Fibroblast of skin of back (primary cell): ENCODE measurements at places on chromosomes 7 and 10.

- no peak for DNase-seq
Measured at GRCh38 chr10:72316748-72317435, 37.8 kb downstream of the DNAJB12 start.

- DNase-seq = no peak
Measured at GRCh38 chr7:51059504-51060142, 257.0 kb downstream of the COBL start.

- DNase-seq = no peak
Measured at GRCh38 chr10:129101232-129101980, 365.6 kb upstream of the MGMT start.

- no peak for DNase-seq
Measured at GRCh38 chr10:78937800-78938694, 130.7 kb upstream of the ZMIZ1 start.

DNA sequence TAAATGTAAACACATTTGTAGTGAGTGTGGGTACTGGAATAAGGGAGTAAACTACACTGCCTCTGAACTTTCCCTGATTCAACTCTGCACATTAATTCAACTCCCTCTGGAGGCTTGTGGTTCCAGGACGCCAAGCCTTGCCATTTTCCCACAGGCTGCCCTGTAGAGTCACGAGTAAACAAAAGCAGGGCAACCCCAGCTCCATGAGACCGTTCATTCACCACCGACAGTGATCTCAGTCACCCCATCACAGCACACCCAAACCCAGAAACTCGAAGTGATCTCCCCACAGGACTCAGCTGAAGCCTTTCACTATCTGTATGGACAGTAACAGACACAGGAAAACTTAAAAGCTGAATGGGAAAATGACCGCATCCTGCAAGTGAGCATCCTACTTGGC lies 218.8 kb upstream of the FRMD4A start:
- no peak for DNase-seq

DNA sequence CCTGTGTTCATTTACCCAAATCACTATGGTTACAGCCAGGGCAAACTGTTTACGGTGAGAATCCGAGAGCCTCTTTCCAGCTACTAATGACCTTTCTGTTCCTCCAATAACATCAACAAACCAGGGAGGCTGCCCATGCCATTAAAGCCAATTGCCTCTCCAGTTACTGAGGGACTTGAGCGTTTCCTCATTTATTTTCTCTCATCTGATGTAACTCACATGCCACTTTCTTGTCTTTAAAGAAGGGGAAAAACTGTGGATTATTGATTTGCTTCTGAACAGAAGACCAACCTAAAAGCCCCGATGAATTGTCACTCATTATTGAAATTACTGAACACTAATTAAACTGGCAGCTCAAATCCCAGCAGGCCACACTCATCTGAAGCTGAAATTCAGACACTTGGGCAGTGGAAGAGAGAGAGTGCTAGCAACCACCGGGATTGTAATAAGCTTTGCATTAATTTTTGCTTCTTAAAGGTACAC lies 595.8 kb upstream of the MKI67 start:
- DNase-seq = no peak

DNA sequence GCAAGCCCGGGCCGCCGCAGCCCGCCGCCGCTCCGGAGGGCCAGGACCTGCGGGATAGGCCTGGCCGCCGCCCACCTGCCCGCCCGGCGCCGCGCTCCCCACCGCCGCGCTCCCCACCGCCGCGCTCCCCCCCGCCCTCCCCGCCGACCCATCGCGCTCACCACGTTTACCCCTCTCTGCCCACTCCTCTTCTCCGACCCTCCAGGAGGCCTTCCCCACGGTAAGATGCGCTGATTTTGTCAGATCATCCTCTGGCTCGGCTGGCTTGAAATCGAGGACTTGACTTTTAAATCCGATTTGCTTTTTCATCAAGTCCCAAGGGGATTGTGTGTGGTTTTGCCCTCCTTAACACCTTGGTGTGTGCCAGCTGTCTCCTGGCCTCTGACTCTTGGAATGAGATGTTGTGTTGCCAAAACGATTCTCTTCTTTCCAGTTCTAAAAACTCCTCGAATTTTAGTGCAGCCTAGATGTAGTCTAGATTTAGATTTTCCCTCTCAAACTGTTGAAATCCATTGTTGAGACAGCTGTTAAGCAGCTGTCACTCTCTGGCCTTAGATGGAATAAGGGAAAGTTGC lies 738 bp downstream of the POM121 start:
- no peak for DNase-seq

GRCh38 chr7:45691155-45691656 lies 117.0 kb downstream of the ADCY1 start:
- DNase-seq = no peak

GRCh38 chr7:157547102-157547501 lies 210.3 kb downstream of the DNAJB6 start:
- no peak for DNase-seq

DNA sequence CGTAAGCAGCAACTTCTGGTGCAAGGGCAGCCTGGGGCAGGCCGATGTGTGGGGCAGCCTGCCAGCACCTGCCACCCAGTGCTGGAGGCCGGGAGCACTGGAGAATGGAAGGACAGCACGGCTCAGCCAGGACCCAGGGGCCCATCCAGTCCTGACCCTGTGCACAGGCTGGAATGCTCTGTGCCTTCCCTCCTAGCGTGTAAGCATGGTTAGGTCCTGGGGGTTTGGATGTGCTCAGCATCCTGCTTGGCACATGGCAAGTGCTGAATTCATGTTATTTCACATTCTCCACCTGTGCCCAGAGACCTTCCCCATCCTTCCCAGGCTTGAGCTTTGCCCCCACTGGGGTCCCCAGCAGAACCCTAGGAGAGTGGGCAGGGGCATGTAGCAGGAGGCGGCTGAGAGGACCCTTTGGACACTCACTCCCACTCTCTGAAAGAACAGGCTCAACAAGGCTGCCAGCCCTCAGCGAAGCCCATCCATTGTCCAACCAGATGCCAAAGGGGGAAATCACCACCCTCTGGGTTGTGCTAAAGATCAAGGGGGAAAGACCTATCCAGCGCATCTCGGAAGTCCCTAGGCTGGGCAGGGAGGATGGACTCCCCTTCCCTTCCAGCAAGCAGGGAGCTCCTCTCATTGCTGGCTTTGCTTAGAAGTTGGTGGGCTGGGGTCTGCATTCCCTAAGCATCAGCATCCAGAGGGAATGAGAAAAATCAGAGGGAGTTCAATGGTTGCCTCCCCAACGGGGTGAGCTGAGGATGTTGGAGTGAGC lies 29.7 kb downstream of the ANXA8 start:
- DNase-seq = no peak

DNA sequence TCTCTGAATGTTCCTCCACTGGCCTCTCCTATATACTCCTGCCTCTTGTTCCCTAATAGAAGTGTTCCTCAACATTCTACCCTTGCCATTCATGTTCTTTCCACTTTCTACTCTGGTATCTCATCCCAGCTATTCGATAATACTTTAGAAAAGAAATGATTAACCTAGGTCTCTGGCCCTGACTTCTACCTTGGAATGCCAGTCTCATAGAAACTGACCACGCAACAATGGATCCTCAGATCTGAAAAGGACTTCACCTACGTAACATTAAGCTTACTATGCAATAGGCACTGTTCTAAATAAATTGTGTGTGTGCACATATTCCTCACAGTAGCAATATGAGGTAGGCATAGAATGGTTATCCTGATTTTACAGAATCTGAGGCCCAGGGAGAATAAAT lies 234.5 kb downstream of the DNAJC1 start:
- DNase-seq = no peak

GRCh38 chr10:49803988-49804387 lies 41.9 kb upstream of the OGDHL start:
- no peak for DNase-seq

- DNase-seq = no peak
Measured at GRCh38 chr7:340200-340937, 50.4 kb downstream of the FOXL3 start.

DNA sequence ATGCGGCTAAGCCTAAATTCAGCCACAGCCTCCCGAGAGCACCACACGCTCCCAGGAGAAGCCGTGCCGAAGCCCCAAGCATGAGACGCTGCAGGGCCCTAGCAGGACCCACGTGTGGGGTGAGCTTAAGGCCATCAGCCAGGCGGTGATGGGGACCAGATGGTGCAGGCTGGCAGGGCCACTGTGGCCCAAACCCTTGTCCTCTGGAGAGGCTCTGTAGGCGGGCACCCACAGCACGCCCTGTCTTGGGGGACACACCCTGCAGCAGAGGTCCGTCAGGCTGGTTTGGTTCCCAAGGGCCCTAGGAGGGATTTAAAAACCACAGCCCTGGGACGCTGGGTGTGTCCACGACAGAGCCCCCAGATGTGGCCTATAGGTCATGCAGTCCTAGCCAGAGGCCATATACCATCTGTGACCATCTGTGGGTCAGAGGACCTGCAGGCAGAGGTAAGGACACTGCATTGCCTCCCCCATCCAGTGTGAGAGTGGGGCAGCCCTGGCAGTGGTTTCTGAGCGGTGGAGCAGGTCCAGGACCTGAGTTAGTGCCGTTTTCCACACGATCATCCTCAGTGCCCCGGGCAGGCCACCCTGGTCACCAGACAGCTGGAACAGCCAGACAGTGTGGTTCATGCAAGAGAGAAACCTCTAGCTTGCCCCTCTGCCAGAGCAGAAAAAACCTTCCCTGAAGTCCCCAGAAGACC lies 39.6 kb upstream of the INPP5A start:
- DNase-seq = no peak

GRCh38 chr7:73668886-73669230 lies 1.2 kb downstream of the VPS37D start:
- DNase-seq = no peak

- peak; percentile 80 for DNase-seq
Measured at GRCh38 chr10:33008499-33009243, 50.6 kb upstream of the ITGB1 start.

GRCh38 chr10:71648254-71648932 lies 71.2 kb downstream of the C10orf105 start:
- no peak for DNase-seq

DNA sequence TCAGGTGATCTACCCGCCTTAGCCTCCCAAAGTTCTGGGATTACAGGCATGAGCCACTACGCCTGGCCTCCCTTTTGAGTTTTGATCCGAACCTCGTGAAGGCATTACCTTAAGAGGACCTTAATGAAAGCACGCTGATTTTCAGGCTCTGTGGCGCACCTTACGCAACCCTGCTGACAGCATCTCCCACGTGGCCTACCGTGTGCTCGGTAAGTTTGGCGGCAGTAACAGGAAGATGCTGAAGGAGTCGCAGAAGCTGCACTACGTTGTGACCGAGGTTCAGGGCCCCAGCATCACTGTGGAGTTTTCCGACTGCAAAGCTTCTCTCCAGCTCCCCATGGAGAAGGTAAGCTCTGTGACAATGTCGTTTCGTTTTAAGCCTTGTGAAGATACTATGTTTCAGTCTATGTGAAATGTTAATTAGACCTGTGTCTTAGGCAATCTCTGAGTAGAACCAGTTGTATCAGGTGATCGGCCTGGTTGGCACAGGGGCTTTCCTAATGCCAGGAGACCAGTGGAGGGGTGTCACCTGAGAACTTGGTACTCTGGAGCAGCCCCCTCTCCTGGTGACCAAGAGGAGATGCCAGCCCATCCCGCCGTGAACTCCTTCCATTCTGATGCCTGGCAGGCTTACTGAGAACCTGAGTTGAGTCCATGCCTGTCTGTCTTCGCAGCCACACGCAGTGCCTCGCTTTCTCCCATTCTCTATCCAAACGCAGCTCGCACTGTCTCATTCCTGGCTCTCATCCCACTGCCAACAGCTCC lies 43.5 kb downstream of the TRRAP start:
- DNase-seq = peak; percentile 6

- no peak for DNase-seq
Measured at GRCh38 chr10:111962951-111963350, 220.6 kb downstream of the GPAM start.

GRCh38 chr7:20343941-20344340 lies 13.2 kb downstream of the ITGB8 start:
- DNase-seq = no peak

GRCh38 chr10:102780527-102780808 lies 36.7 kb downstream of the WBP1L start:
- DNase-seq = no peak

- no peak for DNase-seq
Measured at GRCh38 chr10:47401210-47401609, 17.1 kb upstream of the ZNF488 start.

DNA sequence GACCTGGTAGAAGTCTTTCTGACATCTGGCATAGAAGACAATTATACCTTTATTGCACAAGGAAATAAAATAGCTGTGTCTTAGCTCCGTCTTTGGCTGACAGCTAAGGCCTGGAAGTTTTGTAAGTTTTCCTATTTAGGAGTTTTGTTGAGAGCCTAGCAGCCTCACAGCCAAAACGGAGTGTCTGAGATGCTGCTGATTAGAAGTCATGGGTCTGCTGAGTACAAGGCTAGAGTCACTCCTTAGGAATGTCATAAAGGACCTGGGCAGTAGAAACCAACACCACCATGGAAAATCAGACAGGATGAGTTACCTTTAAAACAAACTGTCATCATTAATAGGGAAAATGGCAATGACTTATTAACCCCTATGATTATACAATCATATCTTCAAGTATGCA lies 442.5 kb downstream of the KCNMA1 start:
- peak; percentile 94 for DNase-seq

DNA sequence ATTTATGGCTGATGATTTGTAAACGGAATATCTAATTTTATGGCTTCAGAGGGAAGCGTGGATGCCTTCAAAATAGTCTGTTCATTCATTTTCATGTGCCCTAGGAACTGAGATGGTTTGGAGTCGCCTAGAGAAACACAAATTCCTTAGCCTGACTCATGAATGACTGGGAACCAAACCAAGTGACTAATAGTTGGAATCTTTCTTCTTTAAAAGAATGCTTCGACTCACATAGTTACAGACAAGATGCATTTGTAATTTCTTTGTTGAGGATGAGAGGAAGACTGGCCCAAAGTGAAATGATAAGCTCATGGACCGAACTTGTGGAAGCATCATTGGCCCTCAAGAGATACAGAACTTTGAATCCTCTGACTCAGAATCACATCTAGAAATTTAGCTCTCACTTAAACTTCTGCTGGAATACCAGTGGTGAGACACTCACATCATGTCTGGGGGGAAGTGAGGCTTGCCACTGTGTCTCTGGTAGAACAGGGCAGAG lies 1107.2 kb downstream of the NRG3 start:
- DNase-seq = peak; percentile 98

- DNase-seq = no peak
Measured at GRCh38 chr10:127175357-127176110, 20.9 kb downstream of the INSYN2A start.

DNA sequence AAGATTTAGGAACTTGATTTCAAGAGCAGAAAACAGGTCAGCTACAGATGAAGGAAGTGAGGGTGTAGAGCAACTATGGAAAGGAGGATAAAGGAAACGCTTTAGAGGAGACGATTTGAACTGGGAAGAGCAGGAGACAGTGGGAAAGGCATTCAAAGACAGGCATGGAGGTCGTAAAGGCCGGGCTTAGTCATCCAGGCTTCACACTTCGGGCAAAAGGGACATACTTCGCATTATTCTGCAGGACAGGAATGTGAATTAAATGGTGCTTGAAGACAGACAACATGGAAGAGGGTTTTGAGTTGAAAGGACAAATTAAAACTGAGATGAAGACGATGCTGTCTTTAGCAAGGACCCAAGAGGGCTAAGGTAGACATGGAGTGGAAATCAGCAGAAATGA lies 8.1 kb downstream of the FAM171A1 start:
- DNase-seq = peak; percentile 39
